ENCODE measurements at places on chromosomes 11 and 22.

- DNase-seq = no peak
Observed at GRCh38 chr11:9905960-9906791, 242.3 kb downstream of the SWAP70 start.

DNA sequence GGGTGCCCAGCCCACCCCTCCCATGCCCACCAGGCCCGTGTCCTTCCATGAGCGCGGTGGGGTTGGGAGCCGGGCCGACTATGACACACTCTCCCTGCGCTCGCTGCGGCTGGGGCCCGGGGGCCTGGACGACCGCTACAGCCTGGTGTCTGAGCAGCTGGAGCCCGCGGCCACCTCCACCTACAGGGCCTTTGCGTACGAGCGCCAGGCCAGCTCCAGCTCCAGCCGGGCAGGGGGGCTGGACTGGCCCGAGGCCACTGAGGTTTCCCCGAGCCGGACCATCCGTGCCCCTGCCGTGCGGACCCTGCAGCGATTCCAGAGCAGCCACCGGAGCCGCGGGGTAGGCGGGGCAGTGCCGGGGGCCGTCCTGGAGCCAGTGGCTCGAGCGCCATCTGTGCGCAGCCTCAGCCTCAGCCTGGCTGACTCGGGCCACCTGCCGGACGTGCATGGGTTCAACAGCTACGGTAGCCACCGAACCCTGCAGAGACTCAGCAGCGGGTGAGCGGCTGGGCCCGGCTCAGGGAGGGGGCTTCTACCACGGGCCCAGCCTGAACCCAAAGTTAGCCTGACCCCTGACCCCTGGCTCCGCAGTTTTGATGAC is 3.0 kb downstream of the PKP3 start:
- DNase-seq = no peak

- no peak for DNase-seq
Observed at GRCh38 chr11:34685864-34686263, 65.0 kb downstream of the EHF start.

DNA sequence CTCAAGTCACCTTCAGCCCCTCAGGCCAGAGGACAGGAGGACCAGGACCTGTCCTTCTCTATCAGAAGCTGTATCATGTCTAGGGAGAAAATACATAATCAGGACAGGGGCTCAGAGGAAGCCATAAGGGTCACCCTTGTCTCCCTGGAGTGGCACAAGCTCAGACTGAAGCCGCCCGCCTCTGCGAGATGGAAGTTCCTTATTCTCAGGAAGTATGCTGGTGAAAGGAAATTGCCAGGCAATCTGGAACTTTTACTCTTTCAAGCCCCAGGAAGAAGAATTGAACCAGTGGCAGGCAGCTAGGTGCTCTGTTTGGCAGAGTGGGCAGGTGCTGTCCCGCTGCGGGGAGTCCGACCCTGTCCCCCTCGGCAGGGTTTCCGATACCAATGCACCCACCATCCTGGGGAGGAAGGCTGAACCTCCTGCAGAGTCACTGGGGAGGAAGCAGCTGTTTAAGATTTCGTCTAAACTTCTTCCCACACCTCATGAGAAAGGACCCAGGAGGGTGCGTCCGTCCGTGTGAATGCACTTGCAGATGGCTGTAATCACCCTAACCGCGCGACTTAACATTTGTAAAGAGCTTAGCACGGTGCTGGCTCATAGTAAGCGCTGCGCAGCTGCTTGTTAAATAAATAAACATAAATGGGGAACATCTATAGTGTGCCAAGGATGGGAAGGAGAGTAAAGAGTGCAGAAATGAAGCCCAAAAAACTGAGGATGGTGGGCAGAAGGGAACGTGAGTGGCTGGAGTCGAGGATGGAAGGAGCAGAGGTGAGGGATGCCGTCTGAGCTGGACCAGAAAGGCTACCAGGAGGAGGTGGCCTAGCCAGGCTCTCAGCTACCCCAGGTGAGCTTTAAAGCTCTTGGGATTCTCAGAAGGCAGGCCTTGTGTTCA is 5.0 kb upstream of the ANO1 start:
- DNase-seq = no peak

GRCh38 chr22:21754523-21754922 is 18.9 kb upstream of the YPEL1 start:
- no peak for DNase-seq

DNA sequence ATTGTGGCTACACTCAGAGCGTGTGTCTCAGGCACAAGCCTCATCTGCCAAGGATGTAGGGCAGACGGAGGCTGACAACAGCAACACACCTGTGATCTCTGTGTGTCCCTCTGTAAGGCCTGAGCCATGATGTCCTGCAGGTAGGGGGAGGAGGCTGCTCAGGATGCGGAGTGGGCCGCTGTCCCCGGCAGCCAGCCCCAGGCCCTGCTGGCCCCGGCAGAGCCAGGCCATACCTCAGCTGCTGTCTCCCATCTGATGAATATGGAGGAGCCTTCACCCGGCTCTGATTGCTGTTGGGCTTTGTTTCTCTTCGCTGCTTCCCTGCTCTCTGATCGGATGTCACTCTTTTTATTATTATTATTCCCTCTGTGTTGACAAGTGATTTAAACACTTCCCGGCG is 83.6 kb upstream of the NCAM1 start:
- DNase-seq = no peak

- no peak for DNase-seq
Observed at GRCh38 chr22:36838119-36839030, 21.5 kb upstream of the PVALB start.

DNA sequence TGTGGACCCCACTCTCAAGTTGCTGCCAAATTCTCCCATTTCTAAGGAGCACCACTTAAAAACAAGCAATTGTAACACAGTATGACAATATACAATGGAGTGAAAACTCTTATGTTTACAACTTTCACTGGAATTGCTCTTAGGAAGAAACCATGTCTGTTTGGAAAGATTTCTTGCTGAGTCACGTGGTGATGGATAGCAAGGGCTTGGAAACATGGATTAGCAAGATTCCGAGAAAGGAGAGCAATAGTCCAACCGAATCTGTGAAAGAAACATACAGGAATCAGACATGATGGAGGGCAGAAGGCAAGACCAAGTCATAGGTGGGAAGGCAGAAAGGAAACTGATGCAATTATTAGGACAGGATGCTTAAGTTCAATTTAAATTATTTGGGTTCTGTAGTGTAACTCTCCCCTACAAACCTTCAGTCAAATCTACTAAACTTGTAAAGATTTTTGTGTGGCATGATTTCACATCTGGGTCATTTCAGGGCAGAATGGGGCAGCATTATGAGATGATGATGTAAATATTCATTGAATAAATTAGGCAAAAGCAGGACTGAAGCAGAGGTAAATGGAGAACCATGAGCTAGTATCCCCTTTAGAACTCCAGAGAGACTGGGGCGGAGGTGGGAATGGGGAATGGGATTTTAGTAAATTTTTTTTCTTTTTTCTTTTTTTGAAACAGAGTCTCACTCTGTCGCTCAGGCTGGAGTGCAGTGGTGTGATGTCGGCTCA is 27.8 kb upstream of the THY1 start:
- DNase-seq = no peak

GRCh38 chr11:77874206-77874605 is 53.3 kb downstream of the AAMDC start:
- no peak for DNase-seq

DNA sequence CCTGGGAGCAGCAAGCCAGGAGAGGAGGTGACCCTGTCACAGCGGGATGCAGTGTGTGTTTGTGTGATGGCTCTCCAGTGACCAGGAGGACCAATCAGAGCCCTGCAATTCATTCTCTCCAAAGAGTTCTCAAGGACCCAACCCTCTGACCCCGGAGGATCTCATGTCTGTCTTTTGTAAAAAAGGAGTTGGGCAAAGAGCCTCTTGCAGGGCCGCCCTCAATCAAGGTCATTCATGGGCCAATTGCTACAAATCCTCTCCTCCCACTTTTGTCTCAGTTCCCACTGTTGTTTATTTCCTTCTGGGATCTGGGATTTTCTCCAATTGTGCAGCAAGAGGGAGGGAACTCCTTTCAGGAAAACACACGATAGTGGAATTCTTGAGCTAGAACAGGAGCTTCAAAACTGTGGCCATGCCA is 4.0 kb downstream of the TECTA start:
- DNase-seq = no peak

DNA sequence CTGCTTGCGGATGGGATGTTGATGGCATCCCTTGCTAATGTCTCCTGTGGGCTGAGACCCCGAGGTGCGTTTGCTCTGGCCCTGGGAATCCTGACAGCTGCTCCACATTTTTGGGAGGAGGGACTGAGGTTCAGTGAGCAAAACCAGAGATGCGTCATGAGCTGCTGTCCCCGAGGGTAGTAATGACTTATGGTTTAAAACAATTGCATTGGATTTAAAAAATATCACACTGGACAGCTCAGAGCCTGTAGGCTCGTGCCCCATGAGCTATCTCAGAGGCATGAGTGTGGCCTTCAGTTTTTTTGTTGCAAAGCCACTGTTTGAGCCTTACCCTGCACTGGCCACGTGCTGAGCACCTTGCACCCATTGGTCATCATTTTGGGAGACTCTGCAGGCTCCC is 20.9 kb upstream of the PARVG start:
- no peak for DNase-seq

DNA sequence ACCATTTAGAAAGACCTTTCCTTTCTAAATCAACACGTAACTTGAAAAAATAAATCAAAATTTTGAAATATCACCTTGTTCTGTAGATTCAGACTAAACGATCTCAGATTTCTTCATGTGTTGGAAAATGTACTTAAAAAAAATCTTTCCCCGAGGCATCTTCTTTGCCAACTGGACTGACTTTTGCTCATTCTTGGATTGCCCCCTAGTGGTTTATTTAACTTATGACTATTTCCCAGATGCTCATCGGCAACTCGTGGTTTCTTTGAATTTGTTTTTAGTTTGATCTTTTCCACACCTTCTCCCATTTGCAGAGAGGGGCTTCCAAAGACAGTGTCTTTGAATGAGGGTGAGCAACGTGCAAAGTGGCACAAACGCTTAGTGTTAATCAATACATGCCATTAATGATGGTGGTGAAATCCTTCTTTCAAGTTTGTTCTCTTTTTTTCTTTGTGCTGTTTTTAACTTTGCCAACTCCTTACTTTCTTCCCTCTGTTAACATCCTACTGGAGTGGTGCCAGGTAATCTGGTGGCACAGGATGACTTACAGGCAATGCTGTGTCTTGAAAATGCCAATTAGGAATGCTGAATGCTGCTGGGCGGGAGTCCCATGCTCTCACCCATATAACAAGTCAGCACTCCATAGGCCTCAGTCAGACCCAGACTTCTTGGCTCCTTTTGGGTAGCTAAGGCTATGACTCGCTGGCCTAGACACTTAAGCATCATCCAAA is 18.3 kb downstream of the PRSS23 start:
- DNase-seq = no peak

DNA sequence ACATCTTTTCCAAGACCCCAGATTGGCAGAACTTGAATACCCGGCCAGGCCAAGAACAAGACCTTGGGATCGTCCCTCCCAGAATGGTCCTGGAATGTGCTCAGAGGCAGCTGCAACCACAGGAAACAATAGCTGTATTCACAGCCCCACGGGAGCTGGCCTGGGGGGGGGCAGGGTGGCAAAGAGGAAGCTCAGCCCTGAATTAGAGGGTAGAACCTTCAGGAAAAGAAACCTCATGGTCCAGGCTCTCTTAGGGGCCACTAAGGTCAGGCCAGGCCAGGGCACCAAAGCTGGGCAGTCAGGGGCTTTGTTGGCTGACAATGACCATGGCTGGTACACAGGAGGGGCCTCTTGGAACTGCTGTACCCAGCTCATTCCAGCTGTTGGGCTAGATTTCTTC is 17.3 kb downstream of the RPL27A start:
- DNase-seq = no peak

DNA sequence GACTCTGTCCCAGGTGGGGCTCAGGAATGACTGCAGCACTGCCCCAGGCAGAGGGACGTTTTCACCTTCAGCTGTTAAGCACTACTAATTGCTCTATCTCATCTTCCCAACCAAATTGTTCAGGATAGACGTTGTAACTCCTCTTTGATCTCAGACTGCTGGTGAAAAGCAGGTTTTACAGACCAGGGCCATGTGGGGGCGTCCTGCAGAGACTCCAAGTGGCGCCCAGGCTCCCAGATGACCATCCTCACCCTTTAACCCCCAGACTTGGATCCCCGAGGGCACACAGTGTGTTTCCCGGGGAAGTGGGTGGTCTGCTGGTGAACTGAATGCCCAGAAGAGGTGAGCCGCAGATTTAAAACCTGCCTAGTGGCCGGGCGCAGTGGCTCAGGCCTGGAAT is 23.9 kb downstream of the FADD start:
- DNase-seq = no peak

GRCh38 chr11:26572770-26573402 is 823 bp upstream of the MUC15 start:
- DNase-seq = no peak

DNA sequence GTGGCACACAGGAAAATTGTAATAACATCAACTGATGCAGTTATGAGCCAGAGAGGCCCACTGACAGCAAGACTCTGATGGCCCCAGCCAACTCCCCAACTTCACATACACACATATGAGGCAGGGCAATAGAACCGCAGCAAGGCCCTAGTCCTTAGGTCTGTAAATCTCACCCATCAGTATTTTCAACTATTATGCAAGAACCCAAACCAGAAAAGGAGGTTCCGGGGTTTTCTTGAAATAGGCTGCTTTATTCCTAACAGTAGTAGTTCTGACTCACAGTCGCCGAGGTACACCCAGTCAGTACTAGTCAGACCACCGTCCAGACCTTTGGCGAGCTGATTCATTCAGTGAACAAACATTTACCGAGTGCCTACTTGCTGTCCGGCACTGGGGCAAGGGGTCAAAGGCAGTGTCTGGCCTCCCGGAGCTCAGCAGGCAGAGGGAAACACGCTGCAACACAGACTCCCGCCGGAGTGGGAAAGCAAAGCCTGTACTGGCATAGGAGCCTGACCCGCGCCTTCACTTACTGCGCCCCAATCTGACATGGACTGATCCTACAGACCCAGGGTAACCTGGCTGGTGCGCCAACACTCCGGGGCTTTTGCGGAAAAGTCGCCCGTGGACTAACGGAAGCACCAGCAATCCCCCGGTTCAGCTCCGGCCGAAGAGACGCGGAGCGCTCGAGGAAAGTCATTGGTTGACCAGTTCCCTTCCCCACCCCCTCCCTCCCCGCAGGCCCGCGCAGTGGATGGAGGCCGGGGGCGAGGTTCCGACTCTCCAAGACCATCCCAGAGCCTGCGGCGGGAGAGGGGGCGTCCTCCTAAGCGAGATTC is 1.3 kb downstream of the PLEKHA7 start:
- no peak for DNase-seq

DNA sequence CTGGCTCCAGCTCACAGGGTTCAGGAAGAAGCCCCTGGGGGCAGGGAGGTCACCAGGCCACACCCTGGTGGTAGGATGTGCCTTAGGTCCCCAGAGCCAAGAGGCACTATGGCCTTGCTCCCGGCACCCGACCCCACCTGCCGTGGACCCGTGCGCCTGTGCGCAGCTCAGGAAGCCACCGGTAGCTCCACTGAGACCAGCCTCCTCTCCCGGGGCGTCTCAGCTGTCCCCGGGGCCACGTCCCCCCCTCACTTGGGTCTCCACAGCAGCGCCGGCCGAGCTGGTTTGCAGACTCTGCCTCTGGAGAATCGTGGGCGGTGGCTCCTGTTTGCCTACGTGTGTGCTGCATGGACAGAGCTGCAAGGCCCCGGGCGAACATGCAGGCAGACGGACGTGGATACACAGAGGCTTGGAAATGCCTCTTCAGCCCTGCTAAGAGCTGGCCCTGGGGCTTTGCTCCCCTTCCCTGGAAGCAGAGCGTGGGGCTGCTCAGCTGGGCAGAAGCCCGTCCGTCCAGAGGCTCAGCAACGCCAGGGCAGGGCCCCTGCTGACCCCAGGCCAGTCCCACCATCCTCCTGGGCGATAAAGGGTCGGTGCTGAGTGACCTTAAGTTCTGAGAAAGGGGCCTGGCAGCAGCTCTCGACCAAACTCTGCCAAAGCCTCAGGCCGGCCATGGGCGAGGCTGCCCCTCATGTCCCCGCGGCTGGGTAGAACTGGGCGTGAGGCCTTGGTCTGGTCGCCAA is 15.3 kb upstream of the MUC5B start:
- DNase-seq = no peak

GRCh38 chr22:36010882-36011281 is 17.7 kb downstream of the RBFOX2 start:
- DNase-seq = no peak

Measured in T-helper 2 cell (primary cell).